ENCODE measurements at places on chromosomes 1 and 21.

DNA sequence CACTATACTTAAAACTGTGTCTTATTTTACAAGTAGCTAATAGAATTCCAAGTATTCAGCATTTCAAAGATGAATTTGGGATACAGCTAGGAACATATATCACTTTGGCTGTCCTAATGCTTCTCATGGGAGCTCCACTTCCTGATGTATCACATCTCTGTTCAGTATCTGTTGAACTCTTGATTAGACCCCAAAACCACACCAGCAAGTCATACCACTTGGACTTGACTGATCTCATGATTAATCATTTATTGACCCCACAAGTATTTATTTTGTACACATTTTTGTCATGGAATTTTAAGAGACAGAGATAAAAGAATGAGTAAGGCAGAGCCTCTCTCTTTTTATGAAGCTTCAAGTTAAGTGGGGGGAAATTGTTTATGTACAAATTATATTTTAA, 30.0 kb downstream of the TMPRSS15 start:
- no peak for DNase-seq

- no peak for DNase-seq
Measured at GRCh38 chr21:34818662-34819158, 149.9 kb downstream of the CLIC6 start.

DNA sequence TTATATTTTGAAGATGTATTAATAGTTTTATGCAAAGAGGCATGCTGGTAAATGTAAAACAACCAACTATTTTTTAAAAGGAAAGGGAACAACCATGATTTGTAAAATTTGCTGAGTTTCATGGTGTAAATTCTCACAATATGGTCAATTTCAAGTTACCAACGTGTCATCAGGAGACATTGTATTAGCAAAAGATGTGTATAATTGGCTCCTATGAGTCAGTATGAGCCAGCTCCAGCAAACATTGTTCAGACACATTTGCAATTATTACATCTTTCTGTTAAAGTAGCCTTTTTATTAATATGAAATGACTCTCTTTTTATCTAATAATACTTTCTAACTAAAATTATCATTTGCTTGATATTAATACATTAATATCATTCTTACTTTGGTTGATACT, 15.3 kb downstream of the CFH start:
- no peak for DNase-seq

DNA sequence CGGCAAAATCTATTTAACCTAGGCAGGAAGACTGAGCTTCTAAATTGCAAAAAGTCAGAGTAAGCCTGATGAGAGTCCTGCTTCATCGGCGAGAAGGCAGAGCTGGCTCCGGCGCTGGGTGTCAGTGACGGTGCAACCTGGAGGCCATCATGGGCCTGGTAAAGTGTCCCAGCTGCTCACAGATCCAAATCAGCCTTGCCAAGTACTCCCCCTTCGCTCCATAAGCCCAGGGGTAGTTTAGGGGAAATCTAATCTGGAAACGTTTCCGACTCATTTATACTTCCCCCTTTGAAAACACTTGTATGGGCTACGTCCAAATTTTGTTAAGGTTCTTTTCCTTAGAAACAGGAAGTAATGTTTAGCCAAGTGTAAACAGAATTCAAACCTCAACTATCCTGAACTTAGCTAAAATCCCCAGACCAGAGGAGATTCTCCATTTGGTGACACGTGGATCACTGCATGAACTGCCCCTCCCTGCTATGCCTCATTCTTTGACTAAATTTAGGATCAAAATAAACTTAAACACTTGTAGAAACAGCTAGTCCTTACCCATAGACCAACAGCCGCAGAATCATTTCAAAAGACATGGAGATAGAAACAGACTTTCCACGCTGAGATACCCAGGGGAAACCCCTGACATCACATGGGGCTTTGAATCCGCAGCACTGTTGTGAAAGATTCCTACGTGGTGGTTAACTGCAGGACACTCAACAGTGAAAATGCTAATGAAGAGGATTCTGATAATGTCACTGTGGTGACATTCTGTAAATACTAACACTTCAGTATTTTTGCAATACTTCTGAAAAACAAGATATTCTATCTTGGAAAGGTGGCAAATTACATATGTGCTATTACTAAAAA, 172.7 kb downstream of the TGFBR3 start:
- DNase-seq = no peak

GRCh38 chr1:53061859-53062707, at the start of gene PODN:
TSS of gene PODN (plus strand) at chr1:53062213. CDS start at chr1:53069856, 7,643 bp downstream.
- DNase-seq = no peak

DNA sequence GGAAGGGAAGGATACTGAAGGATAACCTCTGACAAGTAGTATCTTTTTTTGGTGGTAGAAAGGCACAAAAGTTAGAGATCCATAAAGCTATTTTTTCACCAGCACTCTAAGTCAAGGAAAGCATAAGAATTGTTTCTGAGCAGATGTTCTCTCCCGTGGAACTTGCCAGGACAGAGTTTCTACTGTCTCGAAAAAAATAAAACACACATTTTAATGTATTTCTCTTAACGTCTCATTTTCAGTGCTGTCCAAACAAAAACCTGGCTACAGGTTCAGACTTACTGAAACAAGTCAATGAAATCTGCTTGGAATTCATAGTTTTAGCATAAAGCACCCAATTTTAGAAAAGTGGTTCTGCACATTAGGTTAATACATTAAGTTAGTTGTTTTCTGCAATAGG, 338.3 kb downstream of the LTN1 start:
- no peak for DNase-seq

- DNase-seq = no peak
Measured at GRCh38 chr1:202656951-202657646, 53.2 kb downstream of the SYT2 start.

- DNase-seq = no peak
Measured at GRCh38 chr1:76298399-76298798, 223.9 kb downstream of the ST6GALNAC3 start.

DNA sequence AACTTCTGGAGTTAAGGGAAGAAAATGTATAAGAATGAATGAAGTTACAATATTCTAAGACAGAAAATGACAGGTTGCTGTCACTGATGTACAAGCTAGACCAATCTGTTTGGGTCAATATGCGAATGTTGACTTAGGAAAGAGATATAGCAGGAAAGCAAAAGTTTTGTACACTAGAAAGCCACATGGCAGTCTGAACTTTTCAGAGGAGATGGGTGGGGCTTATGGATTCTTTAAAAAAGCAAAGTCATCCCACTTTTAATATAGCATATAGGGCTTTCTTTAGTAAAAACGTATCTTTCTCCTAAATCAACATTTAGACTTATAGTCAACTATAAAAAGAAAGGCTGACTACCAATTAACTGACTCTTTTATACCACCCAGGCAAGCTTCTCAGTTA, 381.2 kb downstream of the PTPRC start:
- no peak for DNase-seq

Measured in AG04449 (cell line).